CD4-positive, alpha-beta memory T cell (primary cell): ENCODE measurements at places on chromosomes 6 and 20.

GRCh38 chr6:620166-620565, 36.7 kb downstream of the HUS1B start:
- H3K27ac ChIP-seq: no peak overlapping the region
- H3K4me3 ChIP-seq: no peak overlapping the region
- no peak for DNase-seq

- no peak for DNase-seq
- no peak overlapping the region for H3K27ac ChIP-seq
- H3K4me3 ChIP-seq: no peak overlapping the region
- no peaks in the 10 kb centered on the region for H3K27me3 ChIP-seq
These were observed 9.8 kb upstream of the TXNDC5 start for GRCh38 chr6:7920425-7920824.

- no peaks in the 10 kb centered on the region for H3K4me1 ChIP-seq
- no peaks in the 10 kb centered on the region for H3K27me3 ChIP-seq
- DNase-seq: no peak
- no peak overlapping the region for H3K27ac ChIP-seq
- H3K36me3 ChIP-seq: no peaks in the 10 kb centered on the region
These were observed 270.0 kb upstream of the MARCKS start for GRCh38 chr6:113587078-113587699.

DNA sequence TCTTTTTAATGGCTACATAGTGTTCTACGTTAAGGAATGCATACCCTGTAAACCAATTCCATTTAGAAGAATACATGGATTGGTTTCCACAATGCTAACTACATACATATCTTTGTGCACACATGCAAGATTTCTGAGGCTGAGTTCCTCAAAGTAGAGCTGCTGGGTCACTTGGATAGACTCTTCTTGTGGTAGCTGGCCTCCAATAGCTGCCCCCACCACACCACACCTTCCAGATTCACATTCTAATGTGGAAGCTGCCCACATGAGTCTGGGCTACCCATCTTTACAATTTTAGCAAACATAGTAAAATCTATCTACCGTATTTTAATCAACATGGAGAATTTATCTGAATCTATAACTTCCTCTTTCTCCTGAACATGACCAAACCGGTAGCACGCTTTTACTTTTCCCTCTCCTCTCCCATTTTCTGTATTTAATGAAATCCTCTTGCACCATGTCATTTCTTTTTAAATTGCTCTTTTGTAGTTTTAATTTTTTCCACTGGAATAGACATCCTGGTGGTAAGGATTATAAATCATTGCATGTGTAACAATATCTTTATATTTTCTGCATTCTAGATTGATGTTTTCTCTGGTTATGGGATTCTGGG, 74.7 kb upstream of the CITED2 start:
- no peaks in the 10 kb centered on the region for H3K36me3 ChIP-seq
- no peaks in the 10 kb centered on the region for H3K27me3 ChIP-seq
- H3K4me3 ChIP-seq: no peak overlapping the region
- H3K27ac ChIP-seq: no peak overlapping the region

- no peaks in the 10 kb centered on the region for H3K4me1 ChIP-seq
- no peaks in the 10 kb centered on the region for H3K36me3 ChIP-seq
- DNase-seq: no peak
These were observed 72.2 kb downstream of the UST start for GRCh38 chr6:148818939-148819575.

GRCh38 chr6:110399219-110400071, 15.9 kb downstream of the DDO start:
- no peak overlapping the region for H3K27ac ChIP-seq
- H3K36me3 ChIP-seq: no peaks in the 10 kb centered on the region
- DNase-seq: no peak
- H3K4me1 ChIP-seq: no peaks in the 10 kb centered on the region

- H3K27ac ChIP-seq: no peak overlapping the region
- H3K36me3 ChIP-seq: no peaks in the 10 kb centered on the region
- DNase-seq: no peak
- no peaks in the 10 kb centered on the region for H3K4me1 ChIP-seq
These were observed 13.3 kb downstream of the GMPR start for GRCh38 chr6:16251706-16252105.

DNA sequence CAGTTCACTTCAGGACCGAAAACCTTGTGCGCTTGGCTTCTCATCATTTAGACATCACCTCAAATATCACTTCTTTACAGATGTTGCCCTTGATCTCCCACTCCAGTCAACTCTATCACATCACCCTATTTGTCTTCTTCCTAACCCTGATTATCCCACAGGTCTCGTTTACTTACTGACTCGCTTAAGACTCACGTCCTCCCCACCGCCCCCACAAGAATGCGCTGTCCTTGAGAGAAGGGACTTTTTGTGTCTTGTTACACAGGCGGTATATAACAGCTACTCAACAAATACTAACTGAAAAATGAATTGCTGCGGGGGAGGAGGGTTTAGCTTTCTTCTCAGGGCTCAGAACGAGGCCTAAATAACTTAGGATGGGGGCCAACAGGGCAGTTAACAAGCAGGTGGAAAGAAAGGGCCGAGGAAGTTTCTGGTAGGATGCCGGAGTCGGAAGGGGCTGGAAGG, 527 bp downstream of the TOMM34 start:
- H3K27me3 ChIP-seq: no peaks in the 10 kb centered on the region
- H3K4me3 ChIP-seq: peak overlapping the region; percentile 67
- H3K4me1 ChIP-seq: peaks cover 32% of the 10 kb centered on the region
- peaks cover 18% of the 10 kb centered on the region for H3K36me3 ChIP-seq
- peak overlapping the region; percentile 66 for H3K27ac ChIP-seq

GRCh38 chr6:158073776-158074175, 92.1 kb downstream of the SYNJ2 start:
- peaks cover 22% of the 10 kb centered on the region for H3K36me3 ChIP-seq
- DNase-seq: no peak
- no peaks in the 10 kb centered on the region for H3K27me3 ChIP-seq
- no peak overlapping the region for H3K27ac ChIP-seq
- H3K4me1 ChIP-seq: peaks cover 5% of the 10 kb centered on the region

- peak overlapping the region; percentile 79 for H3K4me3 ChIP-seq
- no peak for DNase-seq
- peaks cover 19% of the 10 kb centered on the region for H3K4me1 ChIP-seq
- no peaks in the 10 kb centered on the region for H3K36me3 ChIP-seq
These were observed 2.4 kb upstream of the DBNDD2 start for GRCh38 chr20:45405571-45406259.
